ENCODE measurements at places on chromosomes 11 and 22. TPM values are rescaled to one million over a fixed set of nuclear protein-coding genes. Genes with fewer than 3 reads are reported as not detected.

Gene TOP3B
- 25.2 TPM for total RNA-seq

DNA sequence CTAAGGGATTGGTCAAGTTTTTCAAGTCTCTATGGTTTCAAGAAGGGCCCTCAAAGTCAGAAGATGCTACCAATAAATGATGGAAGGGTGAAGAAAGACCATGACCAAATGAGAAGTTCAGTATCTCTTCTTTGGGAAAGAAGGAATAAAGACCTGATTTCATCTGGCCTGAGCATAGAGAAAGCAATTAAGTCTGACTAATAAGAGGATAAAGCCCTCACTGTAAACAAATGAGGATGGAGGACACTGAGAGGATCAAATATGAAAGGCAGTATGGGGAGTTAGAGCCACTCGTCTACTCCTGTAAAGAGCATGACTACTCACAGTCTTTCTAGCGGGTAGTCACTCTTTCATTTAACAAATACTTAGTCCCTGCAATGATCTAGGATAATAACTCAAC, 44.6 kb downstream of the FAM168A start:
- H3K27me3 ChIP-seq, result no peaks in the 10 kb centered on the region
- H3K27ac ChIP-seq, result no peak overlapping the region
- DNase-seq, result no peak

GRCh38 chr11:110493346-110493745, 63.6 kb downstream of the FDX1 start:
- H3K27me3 ChIP-seq, result no peaks in the 10 kb centered on the region
- no peak for DNase-seq
- H3K27ac ChIP-seq, result no peak overlapping the region
- H3K4me1 ChIP-seq, result no peaks in the 10 kb centered on the region

GRCh38 chr11:98180511-98180910, 840.2 kb upstream of the CNTN5 start:
- no peaks in the 10 kb centered on the region for H3K27me3 ChIP-seq
- DNase-seq, result no peak
- no peaks in the 10 kb centered on the region for H3K36me3 ChIP-seq
- no peaks in the 10 kb centered on the region for H3K4me1 ChIP-seq
- H3K4me3 ChIP-seq, result no peak overlapping the region

Gene APOBEC3F
- total RNA-seq, result 7.6 TPM

DNA sequence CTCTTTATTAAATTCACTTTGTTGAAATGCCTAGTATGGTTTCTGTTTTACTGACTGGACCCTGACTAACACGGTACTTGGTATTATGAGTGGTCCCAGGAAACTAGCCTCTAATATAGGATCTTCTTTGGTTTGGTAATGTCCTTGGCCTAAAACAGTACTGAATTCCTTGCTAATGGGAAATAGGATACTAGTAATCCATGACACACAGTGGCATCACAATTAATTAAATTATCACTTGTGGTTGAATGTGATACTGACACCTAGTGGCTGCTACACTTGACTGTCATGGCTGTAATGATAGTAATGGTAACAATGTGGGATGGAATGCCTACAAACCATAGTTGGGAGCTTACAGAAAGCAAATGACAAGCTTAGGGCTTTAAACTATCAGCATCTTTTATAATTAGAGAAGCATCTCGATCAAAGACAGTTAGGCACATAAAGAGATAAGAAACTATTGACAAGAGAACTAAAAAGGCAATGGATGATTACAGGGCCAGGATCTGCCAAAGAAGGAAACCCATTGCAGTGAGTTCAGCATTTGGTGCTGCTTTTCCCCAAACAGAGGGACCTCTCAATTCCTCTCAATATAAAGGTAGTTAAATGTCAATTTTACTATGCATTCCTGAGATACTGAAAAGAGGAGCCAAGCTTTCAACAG, 8.6 kb downstream of the DNHD1 start:
- H3K27me3 ChIP-seq, result no peaks in the 10 kb centered on the region
- H3K4me3 ChIP-seq, result no peak overlapping the region
- no peak for DNase-seq
- no peaks in the 10 kb centered on the region for H3K36me3 ChIP-seq
- no peak overlapping the region for H3K27ac ChIP-seq
